ENCODE measurements at places on chromosomes 16 and 17. TPM values are rescaled to one million over a fixed set of nuclear protein-coding genes. Genes with fewer than 3 reads are reported as not detected.

GRCh38 chr17:47072886-47073285 is 93.8 kb upstream of the RPRML start:
- no peak for DNase-seq

CLDN9 gene
- total RNA-seq = 16.4 TPM

DNA sequence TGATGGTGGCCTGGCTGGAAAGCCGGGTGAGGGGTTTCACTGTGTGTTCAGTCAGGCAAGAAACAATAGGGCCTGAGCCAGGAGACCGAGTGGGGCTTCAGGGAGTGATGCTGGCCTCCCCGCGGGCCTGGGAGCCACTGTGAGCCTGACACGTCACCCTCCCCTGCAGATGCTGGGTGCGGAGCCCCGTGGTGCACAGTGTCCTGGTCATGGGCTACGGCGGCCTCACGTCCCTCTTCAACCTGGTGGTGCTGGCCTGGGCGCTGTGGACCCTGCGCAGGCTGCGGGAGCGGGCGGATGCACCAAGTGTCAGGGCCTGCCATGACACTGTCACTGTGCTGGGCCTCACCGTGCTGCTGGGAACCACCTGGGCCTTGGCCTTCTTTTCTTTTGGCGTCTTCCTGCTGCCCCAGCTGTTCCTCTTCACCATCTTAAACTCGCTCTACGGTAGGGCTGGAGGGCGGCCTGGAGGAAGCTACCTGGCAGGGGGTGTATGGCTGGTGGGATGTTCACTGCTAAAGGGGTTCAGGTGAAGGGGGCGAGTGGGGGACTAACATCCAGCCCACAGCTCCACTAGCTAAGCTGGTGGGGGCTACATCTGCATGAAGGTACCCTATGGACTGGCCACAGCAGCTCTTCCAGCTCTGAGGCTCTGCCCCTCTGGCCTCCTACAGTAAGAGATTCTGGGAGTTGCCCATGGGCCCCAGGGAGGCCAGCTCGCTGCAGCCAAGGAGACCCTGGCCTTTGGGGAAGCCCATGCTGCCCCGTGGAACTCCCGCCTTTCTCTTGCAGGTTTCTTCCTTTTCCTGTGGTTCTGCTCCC is 32.4 kb downstream of the ADGRG5 start:
- DNase-seq = no peak

- no peak for DNase-seq
Measured at GRCh38 chr17:412211-413015, 59.8 kb upstream of the RPH3AL start.

DNA sequence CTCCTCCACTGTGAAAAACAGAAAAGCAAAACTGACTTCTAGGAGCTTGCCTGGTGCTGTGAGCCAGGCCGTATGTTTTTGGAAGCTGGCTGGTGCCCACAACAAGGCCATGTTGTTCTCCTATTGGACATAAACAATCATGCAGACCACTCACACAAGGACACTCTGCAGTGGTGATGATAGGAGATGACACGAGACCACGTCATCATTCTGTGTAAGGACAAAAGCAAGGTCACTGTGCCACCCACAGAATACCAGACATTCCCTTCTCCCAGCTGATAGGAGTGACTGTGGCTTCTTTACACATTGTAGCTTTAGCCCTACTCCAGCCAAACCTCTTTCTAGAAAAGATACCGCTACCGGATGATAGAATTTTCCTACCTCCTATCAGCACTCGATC is 47.7 kb upstream of the LCMT1 start:
- no peak for DNase-seq

MAP2K4 gene
- 37.1 TPM for total RNA-seq

GRCh38 chr17:30559656-30560055 is 82.4 kb downstream of the GOSR1 start:
- no peak for DNase-seq

TEKT5 gene
- total RNA-seq = 1.5 TPM

Measured in PC-9 (cell line).